Left lung (tissue), 14 donors: ENCODE measurements at places on chromosomes 6 and 20. TPM values are rescaled to one million over a fixed set of nuclear protein-coding genes. Genes with fewer than 3 reads are reported as not detected.

DNA sequence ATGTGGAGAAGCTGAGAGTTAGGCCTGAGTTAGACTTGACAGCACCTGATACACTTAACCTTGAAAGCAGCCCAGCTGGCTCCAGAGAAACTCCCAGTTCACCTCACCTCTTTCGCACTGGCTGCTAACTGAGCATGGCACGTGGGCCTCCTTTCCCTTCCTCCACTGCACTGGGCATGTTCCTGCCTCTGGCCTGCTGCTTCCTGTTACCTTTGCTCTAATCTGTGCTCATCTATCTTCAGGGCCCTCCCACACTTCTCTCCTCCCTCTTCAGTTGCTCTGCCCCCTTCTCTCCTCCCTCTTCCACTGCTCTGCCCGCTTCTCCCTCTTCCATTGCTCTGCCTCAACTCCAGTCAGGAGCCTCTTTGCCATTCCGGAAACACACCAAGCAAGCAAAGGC is 13.7 kb upstream of the UBE2V1 start:
- no peak for DNase-seq

DNA sequence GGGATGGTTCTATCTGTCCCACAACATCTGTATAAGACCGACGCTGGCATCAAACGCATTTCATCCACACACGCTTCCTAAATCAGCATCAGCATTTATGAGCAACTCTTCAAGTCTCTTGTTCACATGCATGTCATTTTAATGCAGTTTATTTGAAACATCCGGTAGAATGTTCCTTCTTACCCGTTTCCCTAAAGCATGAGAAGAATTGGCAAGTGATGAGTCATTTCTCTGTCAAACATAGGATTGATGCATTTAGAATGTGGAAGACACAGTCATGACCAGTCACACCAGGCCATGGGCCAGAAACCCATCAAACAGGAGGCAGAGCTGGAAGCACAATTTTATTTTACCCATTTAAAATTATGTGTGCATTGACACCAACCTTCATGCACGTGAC is 122.8 kb downstream of the UST start:
- no peak for DNase-seq

GRCh38 chr6:114648847-114649246 is 306.0 kb upstream of the HS3ST5 start:
- DNase-seq = no peak

DNA sequence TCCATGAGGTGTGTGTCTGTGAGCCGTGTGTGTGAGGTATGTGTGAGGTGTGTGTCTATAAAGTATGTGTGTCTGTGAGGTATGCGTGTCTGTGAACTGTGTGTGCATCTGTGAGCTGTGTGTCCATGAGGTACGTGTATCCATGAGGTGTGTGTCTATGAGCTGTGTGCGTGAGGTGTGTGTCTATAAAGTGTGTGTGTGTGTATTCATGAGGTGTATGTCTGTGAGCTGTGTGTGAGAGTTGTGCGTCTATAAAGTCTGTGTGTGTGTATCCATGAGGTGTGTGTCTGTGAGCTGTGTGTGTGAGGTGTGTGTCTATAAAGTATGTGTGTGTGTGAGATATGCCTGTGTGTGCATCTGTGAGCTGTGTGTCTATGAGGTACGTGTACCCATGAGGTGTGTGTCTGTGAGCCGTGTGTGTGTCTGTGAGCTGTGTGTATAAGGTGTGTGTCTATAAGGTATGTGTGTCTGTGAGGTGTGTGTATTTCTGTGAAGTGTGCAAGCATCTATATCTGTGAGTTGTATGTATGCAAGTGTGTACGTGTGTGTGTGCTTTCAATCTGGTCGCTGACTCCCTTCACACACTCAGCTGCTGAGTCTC is 91.9 kb upstream of the FOXP4 start:
- no peak for DNase-seq

DNA sequence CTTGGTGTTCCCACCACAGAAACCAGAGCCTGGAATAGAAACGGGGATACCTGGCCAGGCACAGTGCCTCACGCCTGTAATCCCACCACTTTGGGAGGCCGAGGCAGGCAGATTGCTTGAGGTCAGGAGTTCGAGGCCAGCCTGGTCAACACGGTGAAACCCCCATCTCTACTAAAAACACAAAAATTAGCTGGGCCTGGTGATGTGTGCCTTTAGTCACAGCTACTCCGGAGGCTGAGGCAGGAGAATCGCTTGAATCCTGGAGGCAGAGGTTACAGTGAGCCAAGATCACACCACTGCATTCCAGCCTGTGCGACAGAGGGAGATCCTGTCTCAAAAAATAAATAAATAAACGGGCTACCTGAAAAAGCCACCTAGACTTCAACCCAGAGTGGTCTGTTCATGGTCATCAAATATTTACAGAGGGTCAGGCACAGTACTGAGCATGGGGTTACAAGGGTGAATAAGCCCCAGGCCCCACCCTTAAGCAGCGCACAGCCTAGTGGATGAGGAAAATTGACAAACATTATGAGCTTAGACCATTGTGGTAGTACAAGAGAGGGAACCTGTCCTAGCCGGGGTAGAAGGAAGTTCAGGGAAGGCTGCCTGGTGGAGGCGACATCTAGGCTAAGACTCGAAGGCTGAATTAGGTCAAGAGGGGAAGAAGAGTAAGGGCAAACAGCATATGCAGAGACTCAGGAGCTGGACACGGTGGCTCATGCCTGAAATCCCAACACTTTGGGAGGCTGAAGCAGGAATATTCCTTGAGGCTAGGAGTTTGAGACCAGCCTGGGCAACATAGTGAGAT is 7.2 kb upstream of the PCIF1 start:
- no peak for DNase-seq

The PIGT gene
- polyA plus RNA-seq = 81.1 TPM

GRCh38 chr6:34834789-34835518 is 43.1 kb downstream of the BLTP3A start:
- DNase-seq = no peak

DNA sequence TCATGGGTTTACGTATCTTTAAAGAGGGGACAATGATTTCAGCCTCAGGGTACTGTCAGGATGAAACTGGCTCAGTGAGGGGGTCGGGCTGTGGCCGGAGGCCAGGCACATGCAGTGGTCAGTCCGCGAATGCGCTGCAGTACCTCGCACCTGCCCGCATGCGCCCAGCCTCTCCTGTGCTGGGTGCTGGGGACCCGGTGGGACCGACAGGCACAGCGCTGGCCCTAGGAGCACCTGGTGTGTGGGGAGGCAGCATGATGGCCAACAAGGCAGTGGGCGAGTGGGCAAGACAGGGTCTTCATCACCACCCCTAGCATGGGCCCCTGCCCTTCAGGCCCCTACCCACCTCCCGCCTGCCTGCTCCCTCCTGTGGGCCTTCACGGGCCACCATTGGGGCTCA is 970 bp upstream of the CABLES2 start:
- DNase-seq = no peak

DNA sequence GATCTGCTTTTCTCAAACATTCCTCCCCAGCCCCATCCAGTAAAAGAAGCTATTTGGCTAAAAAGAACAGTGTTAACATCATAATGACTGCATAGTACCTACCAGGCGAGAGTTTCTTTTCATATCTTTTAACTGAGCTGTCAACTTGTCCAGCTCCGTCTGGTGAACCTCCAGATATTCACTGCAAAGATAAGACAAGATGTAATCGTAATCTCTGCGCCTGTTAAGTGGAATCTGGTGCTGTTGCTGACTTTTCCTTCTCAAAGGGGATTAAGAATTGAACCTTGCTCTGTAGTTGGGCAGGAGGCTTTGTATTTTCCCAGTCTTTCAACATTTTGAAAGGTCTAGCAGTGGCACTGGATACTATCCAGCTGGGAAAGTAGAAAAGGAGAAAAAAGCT is 63.0 kb downstream of the RIPOR2 start:
- DNase-seq = no peak

The GLP1R gene
- 0.34 TPM for polyA plus RNA-seq

- DNase-seq = no peak
These were observed 62.6 kb downstream of the CBFA2T2 start for GRCh38 chr20:33552519-33552918.

DNA sequence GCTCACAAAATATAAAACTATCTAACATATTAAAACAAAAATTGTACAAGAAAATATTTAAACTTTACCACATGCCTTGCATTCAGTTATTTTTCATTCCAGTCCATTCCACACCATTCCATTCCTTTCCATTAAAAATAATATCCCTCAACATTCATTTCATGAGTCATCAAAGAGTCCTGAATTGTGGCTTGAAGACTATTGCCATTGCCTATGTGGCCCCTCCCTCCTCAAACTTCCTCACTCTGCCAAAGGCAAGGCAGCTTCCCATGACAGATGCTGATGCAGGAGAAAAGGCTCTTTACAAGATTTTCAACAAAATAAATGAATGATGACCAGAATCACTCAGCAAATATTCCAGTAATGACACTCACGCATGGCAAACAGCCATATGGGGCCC is 31.7 kb downstream of the IL20RA start:
- DNase-seq = no peak

GRCh38 chr20:33475381-33476152 is 14.3 kb upstream of the CBFA2T2 start:
- no peak for DNase-seq

The COL20A1 gene
- 0.09 TPM for polyA plus RNA-seq

DNA sequence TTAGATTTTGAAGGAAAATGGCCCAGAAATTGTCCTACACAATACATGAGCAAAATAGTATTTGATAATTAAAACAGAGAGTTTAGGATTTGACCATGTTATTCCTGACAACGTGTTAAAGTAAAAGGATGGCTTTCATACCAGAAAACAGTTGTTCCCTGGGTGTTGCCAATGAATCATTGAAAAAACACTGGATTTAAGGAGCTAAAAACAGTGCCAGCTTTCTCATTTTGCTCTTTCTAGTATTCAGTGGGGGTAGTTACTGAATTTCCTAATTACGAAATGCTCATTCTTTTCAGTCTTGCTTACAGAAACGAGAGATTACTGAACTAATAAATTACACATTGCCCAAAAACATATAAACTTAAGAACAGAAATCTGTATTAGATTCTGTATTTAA is 26.6 kb upstream of the SNAP91 start:
- no peak for DNase-seq

DNA sequence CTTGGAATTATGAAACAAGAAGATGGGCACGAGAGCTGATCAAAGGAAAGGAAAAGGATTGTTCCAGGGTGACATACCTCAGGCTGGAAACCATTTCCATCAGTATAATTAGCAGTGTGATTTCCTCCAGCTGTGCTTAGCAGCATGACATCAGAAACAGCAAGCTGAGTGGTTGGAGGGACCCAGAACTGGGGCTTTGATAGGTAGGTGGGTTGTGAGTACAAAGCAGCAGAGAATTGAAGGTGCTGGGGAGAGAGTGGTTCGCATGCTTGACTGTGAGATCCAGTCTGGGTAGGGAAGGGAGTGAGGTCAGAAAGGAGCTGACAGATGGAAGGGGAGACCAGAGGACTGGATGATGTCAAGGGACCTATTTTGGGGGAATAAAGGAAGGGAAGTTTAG is 90.4 kb downstream of the CD164 start:
- no peak for DNase-seq

The GABRR2 gene
- polyA plus RNA-seq = 1.6 TPM

The TRIM31 gene
- 0.31 TPM for polyA plus RNA-seq

- no peak for DNase-seq
These were observed 755.9 kb downstream of the KIF16B start for GRCh38 chr20:15817351-15817750.

DNA sequence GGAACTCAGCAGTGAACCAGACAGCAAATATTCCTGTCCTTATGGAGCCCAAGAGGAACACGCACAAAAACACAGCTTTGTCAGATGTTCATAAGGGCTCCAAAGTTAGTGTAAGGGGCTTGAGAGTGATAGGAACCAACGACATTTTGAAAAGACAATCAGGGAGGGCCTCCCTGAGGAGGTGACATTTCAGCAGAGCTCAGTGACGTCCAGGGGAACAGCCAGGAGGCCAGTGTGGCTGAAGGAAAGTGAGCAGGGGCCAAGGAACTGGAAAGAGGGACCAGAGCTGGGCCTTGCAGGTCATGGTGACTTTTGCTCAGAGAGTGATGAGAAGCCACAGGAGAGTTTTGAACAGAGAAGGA is 16.1 kb downstream of the NOL4L start:
- no peak for DNase-seq

- DNase-seq = no peak
These were observed 112.0 kb downstream of the BACH2 start for GRCh38 chr6:90184334-90185298.

DNA sequence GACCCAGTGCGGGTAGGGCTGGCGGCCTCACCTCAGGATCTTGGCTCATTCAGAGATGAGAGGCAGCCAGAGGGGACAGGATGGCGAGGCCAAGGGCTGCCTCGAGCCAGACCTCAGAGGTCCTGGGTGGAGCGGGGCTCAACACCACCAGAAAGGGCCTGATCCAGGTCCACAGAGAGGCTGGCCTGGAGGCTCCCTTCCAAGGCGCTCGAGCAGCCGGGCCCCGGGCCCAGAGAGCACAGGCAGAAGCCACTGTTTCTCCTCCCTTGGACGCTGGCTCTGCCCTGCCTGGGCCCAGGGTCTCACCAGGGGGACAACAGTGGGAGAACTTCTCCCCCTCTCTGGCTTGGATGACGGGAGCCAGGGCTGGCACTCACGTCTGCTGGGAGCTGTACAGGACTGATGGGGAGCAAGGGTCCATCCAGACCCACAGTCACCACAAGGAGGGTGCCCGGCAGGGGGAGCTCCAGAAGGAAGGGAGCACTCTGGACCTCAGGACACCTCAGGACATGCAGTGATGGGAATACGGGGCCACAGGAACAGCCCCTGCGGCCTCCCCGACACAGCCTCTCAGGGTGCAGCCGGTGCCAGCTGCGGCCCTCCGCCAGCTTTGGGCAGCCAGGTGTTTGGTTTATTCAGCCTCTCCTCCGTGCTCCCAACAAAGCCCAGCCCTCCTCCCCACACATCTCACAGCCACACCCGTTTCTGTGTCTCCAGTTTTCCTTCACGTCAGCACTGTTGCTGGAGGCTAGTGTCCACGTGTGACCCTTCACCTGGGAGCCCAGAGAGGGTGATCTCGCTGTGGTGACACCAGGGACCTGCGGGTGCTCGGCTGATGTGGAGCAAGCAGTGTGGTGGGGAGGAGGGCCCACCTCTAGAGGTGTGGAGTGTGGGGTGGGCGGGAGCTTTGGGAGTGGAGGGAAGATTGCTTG is 8.7 kb downstream of the RPS21 start:
- no peak for DNase-seq

The SLC26A8 gene
- polyA plus RNA-seq = 0.53 TPM
